Fibroblast of upper back skin (primary cell): ENCODE measurements at places on chromosomes 7 and 10.

DNA sequence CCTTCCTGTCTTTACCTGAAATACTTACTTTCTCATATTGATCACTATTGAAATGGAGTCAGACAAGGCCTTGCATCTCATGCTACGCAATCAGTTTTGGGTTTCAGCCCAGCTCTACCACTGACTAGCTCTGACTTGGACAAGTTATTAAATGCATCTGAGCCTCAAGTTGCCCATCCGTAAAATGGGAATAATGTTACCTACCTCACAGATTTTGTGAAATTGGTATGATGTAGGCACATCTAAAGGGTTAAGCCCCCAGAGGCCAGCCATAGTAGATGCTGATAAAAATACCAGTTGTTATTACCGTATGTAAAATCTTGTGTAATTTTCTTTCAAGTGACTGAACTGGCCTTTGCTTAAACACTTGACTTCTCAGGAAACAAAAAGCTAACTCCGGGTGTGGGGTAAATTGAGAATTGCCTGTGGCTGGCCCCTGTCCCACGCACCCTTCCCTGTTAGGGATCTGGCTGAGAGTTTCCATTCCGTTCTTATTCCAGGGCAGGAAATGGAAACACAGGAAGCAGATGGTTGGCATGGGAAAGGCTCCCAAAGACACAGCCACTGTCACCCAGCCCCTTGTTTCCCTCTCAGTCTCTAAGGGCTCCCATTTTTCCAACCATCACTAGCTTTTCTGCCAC is 7.5 kb downstream of the DUSP5 start:
- DNase-seq: no peak

DNA sequence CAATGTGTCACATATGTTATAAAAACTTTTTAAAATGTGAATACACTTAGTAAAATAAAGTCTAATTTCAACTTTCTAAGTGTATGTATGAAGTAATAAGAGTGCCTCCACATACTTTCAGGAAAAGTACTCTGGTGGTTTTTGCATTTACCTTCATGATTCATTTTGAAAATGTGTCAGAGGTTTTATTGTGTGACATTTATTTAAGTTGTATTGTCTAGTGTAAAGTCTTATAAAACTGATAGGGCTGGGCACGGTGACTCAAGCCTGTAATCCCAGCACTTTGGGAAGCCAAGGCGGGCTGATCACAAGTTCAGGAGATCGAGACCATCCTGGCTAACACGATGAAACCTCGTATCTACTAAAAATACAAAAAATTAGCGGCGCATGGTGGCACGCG is 226.5 kb downstream of the ITGB1 start:
- no peak for DNase-seq

- DNase-seq: no peak
These were observed at the start of gene ANTXRL for GRCh38 chr10:46286991-46287693. Gene ANTXRL, plus strand, starts transcription at chr10:46286997. Its CDS starts 266 bp downstream, at chr10:46287263.

DNA sequence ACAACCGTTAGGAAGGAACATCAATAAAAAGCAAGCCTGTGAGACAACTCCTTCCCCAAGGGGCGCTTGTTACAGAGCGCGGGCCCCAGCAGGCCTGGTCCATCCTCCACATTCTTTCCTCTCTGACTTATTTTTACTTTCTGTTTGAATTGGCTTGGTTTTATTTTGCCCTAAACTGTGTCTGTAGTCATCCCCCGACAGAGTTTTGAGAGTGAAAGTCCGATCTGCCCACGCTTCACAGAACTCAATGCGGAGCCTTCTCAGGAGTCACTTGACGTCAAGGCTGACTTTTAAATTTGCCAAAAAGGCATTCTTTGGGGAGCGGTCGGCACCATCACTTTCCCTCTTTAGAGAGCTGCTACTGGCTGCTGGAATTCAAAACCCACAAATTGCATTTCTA is 150.1 kb upstream of the KLF6 start:
- peak; percentile 36 for DNase-seq

- DNase-seq: no peak
These were observed 1209.2 kb downstream of the TYW1 start for GRCh38 chr7:68205826-68206225.

GRCh38 chr7:101922631-101923601 is 105.5 kb downstream of the CUX1 start:
- DNase-seq: peak; percentile 43

DNA sequence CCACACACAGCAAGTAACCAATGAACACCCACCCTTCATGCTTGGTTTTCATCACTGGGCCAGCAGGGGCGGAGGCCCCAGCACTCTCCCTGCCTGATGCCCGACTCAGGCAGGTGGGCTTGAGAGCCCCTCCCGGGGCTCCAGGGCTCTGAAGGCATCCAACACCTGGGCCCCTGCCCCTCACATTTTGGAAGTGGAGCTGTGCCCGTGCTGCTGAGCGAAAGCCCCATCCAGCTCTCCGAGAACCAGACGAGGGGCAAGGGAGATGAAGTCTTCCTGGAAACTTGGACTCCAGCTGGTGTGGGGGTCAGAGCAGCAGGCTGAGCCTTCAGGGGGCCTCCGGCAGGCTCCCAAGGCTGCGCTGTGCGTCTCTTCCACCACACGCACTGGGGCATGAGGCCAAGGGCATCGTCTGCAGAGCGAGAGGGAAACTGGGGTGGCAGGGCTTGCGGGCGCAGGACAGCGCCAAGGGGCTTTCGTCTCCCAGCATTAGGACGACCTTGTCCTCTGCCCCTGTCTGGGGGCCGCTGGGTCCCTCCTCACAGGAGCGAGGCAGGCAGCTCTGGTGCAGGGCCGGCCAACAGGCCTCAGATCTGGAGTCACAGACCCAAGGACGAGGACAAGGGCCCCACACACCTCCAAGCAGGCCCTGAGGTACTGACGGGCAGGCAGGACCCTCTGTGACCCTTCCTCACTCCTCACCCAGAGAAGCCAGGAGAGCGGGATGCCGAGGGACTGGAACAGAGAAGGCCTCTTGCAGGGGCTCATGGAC is 108.3 kb upstream of the FAM20C start:
- DNase-seq: no peak

- peak; percentile 4 for DNase-seq
These were observed 189.3 kb downstream of the ABCA13 start for GRCh38 chr7:48360574-48360973.

- DNase-seq: peak; percentile 17
These were observed 990 bp downstream of the CALML3 start for GRCh38 chr10:5525561-5526341.

DNA sequence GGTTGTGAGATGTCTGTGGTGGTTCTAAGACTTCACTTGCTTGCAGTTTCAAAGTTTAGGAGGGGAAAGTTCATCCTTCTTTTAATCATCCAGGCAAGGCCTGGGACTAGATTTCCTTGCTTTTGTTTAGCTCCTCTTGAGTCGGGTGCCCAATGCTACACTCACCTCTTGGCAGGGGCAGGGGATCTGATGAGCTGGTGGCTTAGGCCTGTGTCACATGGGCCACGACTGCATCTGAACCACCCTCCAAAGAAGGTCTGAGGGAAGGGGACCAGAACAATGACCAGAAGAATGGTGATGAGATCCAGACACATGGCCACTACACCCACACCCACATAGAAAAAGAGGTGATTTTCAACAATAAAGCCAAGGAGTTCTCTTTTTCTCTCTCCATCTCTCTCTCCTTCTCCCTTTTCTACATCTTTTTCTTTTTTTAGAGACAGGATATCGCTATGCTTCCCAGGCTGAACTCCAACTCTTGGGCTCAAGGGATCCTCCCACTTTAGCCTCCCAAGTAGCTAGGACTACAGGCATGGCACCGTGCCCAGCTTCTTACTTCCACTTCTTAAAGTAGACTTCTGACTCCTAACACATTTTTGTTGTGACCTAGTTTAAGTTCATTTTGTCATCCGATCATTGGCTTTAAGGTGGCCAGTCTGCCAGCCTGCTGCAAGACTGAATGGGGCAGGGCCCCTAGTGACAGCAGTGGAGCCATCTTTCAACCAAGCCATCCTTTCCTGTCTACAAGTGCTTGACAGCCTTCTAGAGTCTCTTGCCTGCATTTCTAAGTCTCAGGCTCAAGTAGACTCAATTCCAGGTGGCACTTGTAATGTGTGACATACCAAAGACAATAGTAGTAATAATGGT is 350.9 kb downstream of the RNLS start:
- peak; percentile 80 for DNase-seq

DNA sequence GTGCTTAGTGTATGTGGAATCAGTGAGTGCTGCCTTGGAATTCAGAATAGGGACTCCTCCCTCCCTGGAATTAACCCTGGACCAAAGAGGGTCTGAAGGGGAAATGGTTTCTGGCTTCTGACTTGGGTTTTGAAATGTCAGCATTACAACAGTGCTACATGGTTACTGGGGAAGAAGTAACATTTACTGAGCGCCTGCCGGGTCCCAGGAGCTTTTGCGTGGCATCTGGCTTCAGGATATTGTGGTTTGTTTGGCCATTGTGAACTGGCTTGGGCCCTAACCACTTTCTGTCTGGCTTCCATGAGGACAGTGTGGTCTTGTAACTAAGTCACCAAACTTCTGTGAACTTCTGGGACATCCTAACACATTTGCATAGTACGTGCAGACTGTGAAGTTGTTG is 21.3 kb downstream of the TSPAN15 start:
- DNase-seq: no peak

- DNase-seq: peak; percentile 58
These were observed 17.3 kb downstream of the DAGLB start for GRCh38 chr7:6430271-6430940.

DNA sequence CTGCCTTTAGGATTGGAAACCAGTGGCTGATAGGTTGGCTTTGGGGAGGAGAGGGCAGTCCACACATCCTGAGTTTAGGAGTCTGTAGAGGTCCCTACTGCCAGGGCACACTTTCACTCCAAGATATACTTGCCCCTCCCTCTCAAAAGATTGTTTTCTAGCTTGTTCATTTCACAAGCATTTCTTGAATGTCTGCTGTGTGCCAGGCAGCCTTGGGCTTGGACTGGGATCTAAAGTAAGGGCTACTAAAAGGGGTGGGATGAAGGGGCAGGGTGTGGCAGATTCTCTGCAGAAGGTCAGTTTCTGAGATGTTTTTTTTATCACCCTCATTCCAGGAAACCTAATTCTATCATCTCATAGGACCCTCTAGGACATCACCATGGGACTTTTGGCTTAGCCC is 272.4 kb downstream of the SKAP2 start:
- no peak for DNase-seq

DNA sequence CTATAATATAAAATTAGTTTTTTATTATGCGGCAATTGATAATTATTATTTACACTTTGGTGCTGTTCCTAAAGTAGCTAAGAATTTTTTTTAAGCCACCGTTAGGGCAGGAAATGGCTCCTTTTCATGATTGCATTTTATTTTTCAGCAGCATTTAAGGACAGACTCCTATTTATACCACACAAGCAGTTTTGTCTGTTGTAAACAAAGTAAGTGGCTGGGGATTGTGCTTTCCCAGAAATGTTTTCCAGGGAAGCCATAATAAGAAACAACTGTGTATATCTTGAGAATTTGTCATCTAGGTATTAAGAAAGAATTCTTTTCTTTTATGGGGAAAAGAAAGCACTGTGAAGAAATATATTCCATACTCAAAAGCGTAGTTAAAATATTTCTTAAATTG is 232.0 kb downstream of the VTI1A start:
- no peak for DNase-seq

DNA sequence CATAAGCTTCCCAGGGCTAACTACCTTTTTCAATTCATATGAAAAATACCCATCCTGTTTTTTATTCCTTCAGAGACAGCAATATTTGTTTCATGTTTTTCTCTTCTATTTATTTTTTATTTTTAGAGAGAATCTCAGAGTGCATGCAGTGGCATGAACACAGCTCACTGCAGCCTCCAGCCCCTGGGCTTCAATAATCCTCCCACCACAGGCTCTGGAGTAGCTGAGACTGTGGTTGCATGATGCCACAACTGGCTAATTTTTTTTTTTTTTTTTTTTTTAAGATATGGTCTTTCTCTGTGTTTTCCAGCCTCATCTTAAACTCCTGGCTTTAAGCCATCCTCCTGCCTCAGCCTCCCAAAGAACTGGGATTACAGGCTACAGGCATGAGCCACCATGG is 296.7 kb upstream of the AKR1E2 start:
- DNase-seq: no peak

DNA sequence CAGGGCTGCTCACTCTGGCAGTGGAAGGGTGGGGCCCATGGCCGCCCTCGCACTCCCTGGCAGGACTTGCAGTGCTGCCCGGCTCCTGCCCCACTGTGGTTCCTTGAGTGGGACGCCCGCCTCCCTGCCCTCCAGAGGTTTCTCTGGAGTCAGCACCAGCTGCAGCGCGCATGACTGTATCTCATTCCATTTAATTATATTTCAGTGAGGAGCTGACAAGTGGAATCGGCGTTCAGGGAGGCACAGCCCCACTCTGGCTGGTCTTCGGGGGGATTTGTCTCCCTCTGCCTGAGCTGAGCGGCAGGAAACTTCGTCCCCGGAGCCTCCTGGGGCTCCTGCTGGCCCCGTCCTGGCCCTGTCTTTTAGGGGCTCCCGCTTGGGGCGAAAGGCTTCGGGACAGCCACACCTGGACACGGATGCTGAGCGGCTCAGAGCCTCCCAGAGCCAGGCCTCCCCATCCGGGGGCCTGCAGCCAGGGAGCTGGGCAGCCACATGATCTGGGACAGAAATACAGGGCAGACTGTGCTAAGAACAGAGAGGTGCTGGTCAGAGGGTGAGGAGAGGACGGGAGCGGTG is 75.3 kb upstream of the NKX6-2 start:
- DNase-seq: no peak

DNA sequence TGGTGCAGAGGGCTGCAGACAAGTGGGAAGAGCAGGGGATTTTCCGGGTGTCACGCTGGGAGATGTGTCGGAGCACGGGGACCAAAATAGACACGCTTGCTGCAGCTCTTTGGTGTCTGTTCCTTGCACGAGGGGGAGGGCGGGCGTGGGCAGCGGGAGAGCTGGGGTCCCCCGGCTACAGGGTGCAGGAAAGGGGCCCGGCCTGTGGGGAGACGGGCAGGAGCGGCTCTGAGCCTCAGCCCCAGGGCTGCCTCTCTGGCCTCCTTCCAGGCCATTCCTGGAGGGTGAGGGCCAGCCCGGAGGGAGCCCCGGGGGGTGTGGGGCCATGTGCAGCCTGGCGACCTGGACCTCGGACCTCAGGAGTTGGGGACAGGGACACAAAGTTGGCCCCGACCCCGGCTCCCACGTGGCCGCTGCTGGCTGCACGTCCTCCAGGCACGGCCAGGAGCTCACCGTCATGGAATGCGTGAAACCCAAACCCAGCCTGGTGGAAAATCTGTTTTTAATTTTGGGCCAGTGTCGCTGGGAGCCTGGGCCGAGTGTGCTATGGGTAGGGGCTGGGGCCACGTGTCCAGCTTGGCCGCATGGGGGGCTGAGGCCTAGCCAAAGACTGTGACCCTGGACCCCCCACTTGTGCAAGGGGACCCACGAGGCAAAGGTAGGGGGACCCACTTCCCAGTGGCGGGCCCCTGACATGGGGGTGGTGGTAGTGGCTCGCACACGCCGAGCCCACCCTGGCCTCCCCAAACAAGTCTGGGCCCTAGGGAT is 6.6 kb downstream of the TTYH3 start:
- DNase-seq: peak; percentile 91

- DNase-seq: no peak
These were observed 471.5 kb upstream of the NRG3 start for GRCh38 chr10:81403451-81403850.

DNA sequence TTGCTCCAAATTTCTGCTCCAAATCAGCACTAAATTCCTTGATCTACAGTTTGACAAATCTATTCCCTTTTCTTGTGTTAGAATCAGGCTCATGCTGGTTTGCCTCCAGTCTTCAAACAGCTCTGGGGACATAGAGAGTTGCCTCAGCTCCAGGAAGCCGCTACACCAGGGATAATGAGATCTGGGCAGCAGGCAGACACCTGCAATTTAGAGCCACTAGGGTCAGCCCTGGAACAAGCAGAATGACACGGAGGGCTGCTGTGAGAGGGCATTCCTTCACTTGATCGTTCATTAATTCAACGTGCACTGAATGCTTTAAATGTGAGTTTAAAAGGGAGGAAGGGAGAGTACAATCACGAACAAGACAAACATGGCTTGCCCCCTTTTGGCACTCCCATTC is 3.7 kb upstream of the ELMO1 start:
- DNase-seq: no peak
